ENCODE measurements at places on chromosomes 16 and 17.

DNA sequence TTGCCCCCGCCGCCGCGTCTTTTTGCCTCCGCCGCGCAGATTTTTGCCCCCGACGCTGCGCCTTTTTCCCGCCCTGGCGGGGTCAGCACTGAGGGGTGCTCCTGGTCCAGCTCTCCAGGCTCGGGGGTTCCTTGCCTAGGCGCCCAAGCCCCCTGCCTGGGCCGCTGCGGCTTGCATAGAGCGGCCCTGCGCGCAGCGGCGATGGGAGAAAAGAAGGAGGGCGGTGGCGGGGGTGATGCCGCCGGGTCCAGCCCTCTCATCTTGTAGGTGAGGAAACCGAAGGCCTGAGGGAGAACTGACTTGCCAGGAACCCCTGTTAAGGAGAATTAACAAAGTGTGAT, 330.8 kb upstream of the WSB1 start:
- no peak for DNase-seq

GRCh38 chr16:85457366-85457765, 155.8 kb upstream of the GSE1 start:
- DNase-seq, result peak; percentile 53

DNA sequence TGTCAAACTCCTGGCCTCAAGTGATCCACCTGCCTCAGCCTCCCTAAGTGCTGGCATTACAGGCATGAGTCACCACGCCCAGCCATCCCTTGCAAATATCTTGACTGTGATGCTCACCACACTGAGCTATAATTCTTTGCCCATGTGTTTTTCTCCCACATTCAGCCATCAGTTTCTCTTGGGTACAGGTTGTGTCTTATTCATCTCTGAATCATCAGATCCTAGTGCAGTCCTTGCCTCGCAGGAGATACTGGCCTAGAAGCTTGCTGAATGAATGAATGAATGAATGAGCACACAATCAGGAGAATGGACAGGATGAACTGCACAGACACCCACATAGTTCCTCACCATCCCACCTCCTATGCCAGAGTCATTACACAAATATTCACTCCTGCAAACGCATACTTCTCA, 24.4 kb upstream of the ETV4 start:
- DNase-seq, result peak; percentile 62

- no peak for DNase-seq
Observed at GRCh38 chr16:87744750-87745514, 20.9 kb downstream of the KLHDC4 start.

Data from fibroblast of skin of back (primary cell).